ENCODE measurements at places on chromosomes 11 and 22.

- H3K4me3 ChIP-seq, result no peak overlapping the region
- DNase-seq, result no peak
- H3K4me1 ChIP-seq, result no peaks in the 10 kb centered on the region
- no peak overlapping the region for H3K27ac ChIP-seq
- no peaks in the 10 kb centered on the region for H3K36me3 ChIP-seq
- no peaks in the 10 kb centered on the region for H3K27me3 ChIP-seq
Observed at GRCh38 chr11:70788248-70789022, 390.1 kb downstream of the CTTN start.

GRCh38 chr11:44842220-44842619 lies 108.5 kb downstream of the TP53I11 start:
- no peak overlapping the region for H3K27ac ChIP-seq
- no peak for DNase-seq
- H3K4me1 ChIP-seq, result no peaks in the 10 kb centered on the region

- H3K4me1 ChIP-seq, result peaks cover 36% of the 10 kb centered on the region
- H3K36me3 ChIP-seq, result no peaks in the 10 kb centered on the region
- no peak overlapping the region for H3K4me3 ChIP-seq
- no peaks in the 10 kb centered on the region for H3K27me3 ChIP-seq
- H3K27ac ChIP-seq, result no peak overlapping the region
- no peak for DNase-seq
Observed at GRCh38 chr11:12122083-12122482, 11.7 kb downstream of the MICAL2 start.

DNA sequence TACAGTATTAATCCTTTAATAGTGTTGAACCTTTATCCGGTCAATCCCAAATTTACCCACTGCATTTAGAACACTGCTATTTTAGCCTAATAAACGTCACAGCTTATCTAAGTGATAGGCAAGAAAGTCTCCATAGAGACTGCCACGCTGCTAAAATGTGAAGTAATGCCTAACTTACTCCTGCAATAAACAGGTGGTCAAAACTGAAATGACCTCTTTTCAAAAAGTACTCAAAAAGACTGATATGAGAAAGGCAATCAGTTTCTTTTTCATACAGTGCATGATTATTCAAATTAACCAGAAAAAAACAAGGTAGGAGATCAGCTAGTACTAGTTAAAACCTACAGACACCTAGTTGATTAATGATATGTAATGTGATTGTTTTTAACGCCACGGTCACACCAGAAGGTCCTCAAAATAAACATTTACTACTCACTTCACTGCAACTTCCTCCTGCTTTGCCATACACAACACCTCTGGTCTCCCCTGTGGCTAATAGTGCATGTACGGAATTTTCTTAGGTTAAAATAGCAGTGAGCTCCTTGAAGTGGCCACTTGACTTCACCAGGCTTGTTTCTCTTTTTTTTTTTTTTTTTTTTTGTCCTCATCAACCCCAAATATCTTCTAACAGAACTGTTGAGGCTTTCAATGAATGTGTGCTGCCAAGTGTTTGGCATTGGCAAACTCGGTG lies 8.8 kb downstream of the ATP5MG start:
- H3K4me3 ChIP-seq, result no peak overlapping the region
- H3K27me3 ChIP-seq, result no peaks in the 10 kb centered on the region
- peaks cover 5% of the 10 kb centered on the region for H3K4me1 ChIP-seq

GRCh38 chr22:31346733-31347250 lies 646 bp upstream of the PATZ1 start:
- no peak for DNase-seq
- peaks cover 40% of the 10 kb centered on the region for H3K4me1 ChIP-seq
- peak overlapping the region; percentile 49 for H3K27ac ChIP-seq
- H3K36me3 ChIP-seq, result peaks cover 9% of the 10 kb centered on the region
- H3K27me3 ChIP-seq, result no peaks in the 10 kb centered on the region

- H3K36me3 ChIP-seq, result peaks cover 18% of the 10 kb centered on the region
- H3K4me3 ChIP-seq, result peak overlapping the region; percentile 79
- peaks cover 48% of the 10 kb centered on the region for H3K4me1 ChIP-seq
- DNase-seq, result no peak
- H3K27ac ChIP-seq, result peak overlapping the region; percentile 93
Observed at GRCh38 chr11:67506426-67507051, 1.4 kb upstream of the PITPNM1 start.

GRCh38 chr22:40434106-40434505 lies 63.7 kb downstream of the SGSM3 start:
- no peak for DNase-seq
- H3K27ac ChIP-seq, result no peak overlapping the region
- H3K4me3 ChIP-seq, result no peak overlapping the region
- no peaks in the 10 kb centered on the region for H3K27me3 ChIP-seq
- peaks cover 42% of the 10 kb centered on the region for H3K36me3 ChIP-seq

GRCh38 chr11:27423125-27423524 lies 49.5 kb downstream of the LGR4 start:
- no peaks in the 10 kb centered on the region for H3K4me1 ChIP-seq
- H3K4me3 ChIP-seq, result no peak overlapping the region
- H3K27me3 ChIP-seq, result no peaks in the 10 kb centered on the region
- H3K36me3 ChIP-seq, result no peaks in the 10 kb centered on the region

DNA sequence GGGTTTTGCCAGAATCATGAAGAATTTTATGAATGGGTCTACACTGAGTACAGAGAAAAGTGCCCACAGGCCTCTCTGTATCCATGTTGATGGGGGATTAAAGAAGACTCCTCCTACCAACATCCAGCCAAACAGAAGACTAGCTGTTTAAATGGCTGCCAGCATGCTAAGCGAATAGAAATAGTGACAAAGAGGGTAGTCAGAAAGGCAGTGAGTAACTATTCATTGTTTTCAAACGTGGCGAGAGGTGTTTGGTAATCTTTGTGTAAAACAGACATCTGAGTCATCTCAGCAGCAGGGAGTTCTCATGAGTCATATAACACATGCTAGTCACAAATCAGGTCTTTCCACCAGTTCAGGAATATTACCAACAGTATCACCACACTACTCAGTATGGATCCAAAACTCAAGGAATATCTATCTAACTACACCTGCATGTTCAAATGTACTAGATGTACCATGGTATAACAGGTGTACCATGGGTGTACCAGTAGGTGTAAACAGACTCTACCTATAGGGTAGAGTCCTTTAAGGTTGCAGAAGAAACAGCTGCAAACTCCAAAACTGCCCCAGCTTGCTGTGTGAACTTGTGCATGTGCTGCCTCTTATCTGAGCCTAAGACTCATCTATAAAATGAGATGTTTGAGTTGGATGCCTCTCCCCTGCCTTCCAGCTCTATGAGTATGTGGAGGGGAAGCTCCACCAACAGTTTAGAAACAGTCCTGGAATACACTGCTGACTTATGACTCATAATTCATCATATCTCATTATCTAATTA lies 82.0 kb downstream of the SLC1A2 start:
- H3K4me1 ChIP-seq, result peaks cover 16% of the 10 kb centered on the region
- H3K27me3 ChIP-seq, result no peaks in the 10 kb centered on the region
- H3K4me3 ChIP-seq, result no peak overlapping the region
- H3K36me3 ChIP-seq, result no peaks in the 10 kb centered on the region
- no peak overlapping the region for H3K27ac ChIP-seq
- no peak for DNase-seq

Data from CD4-positive, alpha-beta memory T cell (primary cell).